Kasumi-1 (cell line): ENCODE measurements at places on chromosomes 4 and X.
A peak's percentile ranks its signal among the peaks of the same experiment; 100 is the strongest.

- DNase-seq, result no peak
These were observed 69.1 kb downstream of the PPP2R2C start for GRCh38 chr4:6403400-6403685.

GRCh38 chrX:45110494-45110893 lies 90.2 kb downstream of the DIPK2B start:
- DNase-seq, result no peak

DNA sequence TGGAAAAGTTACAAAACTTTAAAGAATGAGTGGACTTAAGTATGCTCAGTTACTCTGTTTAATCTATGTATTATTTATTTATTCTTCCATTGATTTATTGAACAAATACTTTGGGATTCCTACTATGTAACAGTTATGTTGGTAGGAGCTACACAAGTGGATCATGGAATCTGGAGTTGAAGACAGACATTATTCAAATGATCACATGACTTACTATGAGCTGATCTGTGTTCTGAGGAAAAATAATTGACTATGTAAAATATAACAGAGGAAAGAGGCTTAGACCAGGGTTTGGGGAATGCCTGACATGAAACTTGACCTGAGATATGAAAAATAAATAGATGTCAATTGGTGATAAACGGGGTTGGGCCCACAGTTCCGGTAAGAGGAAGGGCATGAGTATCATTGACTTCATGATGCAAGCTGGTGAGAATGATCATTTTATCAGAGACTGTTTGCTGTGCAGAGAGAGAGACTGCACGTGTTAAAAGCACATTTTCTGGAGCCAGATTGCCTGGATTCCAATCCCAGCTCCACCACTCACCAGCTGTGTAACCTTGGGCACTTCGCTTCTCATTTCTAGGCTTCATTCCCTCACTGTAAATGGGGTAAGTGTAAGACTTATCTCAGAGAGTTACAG lies 179.0 kb downstream of the SPCS3 start:
- no peak for DNase-seq

DNA sequence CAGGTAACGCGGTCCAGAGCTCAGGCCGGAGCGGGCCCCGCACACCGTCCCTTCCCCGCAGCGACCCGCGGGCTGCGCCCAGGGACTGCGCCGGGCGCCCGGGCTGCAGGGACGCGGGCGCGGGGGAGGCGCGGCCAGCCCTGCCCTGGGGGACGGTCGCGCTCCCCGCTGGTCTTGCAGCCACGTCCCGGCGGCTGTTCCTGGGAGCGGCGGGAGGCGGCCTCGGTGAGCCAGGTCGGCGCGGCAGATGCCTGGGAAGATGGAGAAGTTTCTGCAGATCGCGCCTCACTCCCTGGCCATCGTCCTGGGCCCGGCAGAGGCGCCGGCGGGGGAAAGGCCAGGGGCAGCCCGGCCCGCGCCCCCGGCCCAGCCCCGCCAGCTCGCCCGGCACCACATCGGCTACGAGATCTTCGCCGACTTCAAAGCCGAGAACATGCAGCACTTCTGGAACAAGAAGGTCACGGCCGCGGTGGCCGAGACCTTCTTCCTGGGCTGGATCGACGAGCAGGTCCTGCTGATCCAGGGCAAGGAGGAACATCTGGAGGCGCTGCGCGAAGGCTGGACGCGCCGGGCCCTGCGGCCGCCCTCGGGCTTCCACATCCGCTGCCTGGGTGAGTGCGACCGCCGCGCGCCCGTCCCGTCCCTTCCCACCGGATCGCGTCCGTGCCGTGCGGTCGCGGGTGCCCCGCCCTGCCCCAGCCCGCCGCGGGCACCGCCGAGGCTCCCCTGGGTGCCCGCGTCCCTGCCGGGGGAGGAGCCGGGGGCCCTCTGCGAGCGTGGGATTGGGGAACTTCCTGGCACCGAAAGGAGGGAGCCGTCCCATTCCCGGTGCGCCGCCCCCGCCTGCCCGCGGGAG lies 107.4 kb upstream of the STOX2 start:
- peak; percentile 20 for DNase-seq

DNA sequence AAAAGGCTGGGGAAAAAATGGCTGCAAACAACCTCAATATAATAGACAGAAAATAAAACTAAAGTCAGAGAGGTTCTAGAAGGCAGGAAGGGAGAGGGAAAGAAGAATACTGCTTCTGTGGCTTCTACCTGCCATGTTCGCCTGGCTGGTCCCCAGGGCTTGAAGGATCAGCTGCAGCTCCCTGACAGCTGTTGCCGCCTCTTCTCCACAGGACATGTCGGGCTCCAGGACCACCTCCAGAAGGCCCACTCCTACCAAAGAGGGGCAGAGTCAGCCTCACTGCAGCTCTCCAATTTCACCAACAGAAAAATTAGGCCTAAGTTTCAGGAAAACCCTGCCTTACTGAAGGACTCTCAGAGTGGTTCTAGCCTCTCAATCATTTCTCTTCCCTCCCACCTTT lies 44.9 kb downstream of the GATB start:
- no peak for DNase-seq
